ENCODE measurements at places on chromosomes 5 and 9.
A peak's percentile ranks its signal among the peaks of the same experiment; 100 is the strongest.

GRCh38 chr5:75482482-75482881 is 28.9 kb downstream of the CERT1 start:
- DNase-seq: no peak

GRCh38 chr5:88813244-88813643 is 69.7 kb downstream of the MEF2C start:
- DNase-seq: no peak

DNA sequence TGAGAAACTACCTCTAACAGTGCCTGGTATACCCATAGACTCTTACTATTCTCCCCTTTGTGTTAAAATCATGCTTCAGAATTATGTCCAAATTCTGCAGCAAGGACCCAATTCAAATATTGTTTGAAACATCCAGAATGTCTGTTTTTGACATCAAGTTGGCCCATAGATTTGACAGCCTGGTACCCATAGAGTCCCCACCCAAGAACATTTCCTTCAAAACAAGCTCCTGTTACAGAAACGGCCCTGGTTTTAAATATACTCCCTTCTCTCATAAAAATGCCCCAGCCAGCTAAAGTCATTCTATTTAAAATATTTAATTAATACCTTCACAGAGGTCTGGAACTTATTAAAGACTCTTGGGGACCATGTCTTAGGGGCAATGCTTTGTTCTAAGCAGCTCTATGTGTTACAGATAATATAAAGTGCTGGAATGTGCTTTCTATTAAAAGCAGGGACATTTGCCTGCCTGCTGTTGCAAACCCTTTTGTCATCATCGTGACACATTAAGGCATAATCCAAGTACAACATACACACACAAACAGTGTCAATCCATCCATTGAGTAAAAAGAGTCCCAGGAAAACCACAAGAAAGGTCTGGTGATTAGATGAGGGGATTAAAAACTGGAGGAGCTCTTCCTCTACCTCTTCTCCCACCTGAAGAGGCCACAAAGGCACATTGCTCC is 321.7 kb downstream of the MLLT3 start:
- no peak for DNase-seq

DNA sequence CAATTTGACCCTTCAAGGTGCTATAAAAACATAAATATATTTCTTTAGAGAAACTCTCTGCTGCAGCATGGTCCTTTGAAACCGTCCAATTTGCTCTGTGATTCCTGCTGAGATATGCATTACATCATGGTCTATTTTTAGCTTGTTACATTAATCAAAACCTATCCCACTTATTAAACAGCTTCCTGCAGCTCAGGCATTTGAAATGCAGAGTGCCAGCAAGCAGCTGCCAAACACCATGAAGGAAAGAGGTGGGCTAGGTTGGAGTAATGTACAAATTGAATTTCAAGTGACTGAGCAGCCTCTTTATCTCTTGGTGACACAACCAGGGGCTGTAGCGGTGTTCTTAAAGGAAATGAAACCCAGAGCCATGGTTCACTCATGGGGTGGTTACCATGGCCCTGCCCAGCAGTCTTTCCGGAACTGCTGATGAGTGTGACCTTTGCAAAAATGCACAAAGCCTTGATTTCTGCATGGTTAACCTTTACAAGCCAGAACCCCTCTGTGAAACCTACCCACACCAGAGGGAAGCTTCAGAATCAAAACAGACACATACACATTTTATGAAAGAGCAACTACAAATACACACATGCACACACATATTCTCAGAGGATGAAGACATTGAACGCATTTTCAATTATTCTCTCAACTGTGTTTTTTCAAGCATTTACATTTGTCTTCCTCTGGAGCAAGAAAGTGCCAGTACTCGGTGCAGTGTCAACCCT is 155.8 kb upstream of the ZNF608 start:
- DNase-seq: peak; percentile 35

GRCh38 chr5:173689737-173690360 is 73.4 kb upstream of the BOD1 start:
- DNase-seq: no peak

DNA sequence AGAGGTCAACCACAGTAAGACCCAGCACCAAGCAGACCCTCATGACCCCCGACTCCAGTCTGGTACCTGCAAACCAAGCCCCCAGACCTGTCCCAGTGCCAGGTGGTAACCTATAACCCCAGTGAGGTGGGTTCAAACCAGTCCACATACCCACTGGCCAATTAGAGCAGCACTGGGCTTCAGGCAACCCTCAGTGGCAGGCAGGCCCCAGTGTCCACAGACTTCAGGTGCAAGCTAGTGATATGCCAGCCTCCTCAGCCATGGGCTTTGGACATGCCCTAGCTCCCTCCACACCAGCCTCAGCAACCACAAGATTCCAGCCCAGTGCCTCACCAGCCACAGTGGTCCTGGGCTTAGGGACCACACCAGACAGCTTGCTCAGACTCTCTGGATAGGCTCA is 276.6 kb downstream of the DTWD2 start:
- no peak for DNase-seq

DNA sequence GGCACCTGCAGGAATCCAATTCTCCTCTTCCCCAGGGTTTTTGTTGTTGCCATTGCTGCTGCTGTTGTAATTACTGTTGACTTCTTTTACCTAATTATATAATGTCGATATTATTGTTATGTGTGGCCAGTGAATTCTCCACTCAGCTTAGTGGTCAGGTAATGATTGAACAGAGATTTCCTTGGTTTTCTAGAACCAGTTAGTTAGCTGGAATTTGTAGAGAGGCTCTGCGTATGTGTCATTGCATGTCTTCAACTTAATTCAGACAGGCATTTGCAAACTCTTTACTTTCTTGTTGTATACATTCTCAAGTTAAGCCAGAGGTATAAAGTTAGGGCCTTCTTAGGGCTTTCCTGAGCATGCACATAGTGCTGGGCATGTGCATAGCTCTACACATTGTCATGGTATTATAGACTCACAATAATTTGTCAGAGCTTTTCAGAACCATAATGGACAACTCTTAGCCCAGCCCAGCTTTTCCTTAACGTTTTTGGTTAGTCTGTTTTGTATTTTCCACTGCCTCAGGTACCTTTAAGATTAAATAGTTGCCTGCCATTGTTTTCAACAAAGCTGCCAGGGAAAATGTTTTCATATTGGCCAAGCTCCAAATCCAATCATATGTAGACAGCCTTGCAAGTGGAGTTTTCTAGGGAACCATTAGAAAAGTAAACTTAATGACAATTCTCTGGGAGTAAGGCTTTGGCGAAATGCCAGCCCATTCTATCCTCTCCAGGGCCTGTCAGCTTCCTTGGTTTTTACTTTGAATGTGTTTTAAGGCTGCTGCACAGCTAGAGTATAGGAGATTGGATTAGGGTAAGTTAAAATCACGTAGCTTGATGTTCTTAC is 68.1 kb downstream of the UBE2R2 start:
- peak; percentile 75 for DNase-seq

GRCh38 chr9:89766991-89767390 is 162.2 kb downstream of the GADD45G start:
- no peak for DNase-seq

GRCh38 chr5:152990649-152991048 is 499.8 kb upstream of the GRIA1 start:
- DNase-seq: no peak

DNA sequence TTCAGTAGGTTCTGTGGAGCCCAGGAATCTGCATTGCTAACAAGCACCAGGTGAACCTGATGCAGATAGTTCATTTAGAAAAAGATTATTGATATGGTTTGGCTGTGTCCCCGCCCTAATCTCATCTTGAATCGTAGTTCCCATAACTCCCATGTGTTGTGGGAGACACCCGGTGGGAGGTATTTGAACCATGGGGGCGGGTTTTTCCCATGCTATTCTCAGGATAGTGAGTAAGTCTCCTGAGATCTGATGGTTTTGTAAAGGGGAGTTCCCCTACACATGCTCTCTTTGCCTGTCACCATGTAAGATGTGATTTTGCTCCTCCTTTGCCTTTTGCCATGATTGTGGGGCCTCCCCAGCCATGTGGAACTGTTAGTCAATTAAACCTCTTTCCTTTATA is 212.0 kb downstream of the RAB3C start:
- no peak for DNase-seq

DNA sequence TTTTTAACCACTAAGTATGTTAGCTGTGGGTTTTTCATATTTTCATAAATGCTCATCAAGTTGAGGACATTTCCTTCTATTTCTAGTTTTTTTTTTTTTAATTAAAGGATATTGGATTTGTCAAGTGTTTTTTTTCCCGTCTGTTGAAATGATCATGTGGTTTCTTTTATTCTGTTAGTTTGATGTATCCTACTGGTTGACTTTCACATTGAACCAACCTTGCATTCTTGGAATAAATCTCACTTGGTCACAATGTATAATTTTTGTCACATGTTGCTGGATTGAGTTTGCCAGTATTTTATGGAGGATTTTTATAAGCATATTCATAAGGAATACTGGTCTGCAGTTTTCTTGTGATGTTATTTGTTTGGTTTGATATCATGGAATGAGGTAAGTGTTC is 12.4 kb downstream of the FAM200C start:
- no peak for DNase-seq

DNA sequence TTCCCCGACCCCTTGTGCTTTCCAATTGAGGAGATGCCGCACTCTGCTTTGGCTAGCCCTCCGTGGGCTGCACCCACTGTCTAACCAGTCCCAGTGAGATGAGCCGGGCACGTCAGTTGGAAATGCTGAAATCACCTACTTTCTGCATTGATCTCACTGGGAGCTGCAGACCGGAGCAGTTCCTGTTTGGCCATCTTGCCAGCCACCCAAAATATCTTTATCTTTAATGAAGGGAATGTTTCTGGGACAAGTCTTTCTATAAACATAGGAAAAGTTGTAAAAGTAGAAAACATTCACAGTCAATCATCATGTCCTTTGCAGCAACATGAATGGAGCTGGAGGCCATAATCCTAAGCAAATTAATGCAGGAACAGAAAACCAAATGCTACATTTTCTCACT is 147.6 kb downstream of the RPS23 start:
- no peak for DNase-seq

- DNase-seq: no peak
These were observed 269.2 kb downstream of the NR3C1 start for GRCh38 chr5:143134269-143134668.

- no peak for DNase-seq
These were observed 137.1 kb downstream of the ARL15 start for GRCh38 chr5:54173251-54173650.

DNA sequence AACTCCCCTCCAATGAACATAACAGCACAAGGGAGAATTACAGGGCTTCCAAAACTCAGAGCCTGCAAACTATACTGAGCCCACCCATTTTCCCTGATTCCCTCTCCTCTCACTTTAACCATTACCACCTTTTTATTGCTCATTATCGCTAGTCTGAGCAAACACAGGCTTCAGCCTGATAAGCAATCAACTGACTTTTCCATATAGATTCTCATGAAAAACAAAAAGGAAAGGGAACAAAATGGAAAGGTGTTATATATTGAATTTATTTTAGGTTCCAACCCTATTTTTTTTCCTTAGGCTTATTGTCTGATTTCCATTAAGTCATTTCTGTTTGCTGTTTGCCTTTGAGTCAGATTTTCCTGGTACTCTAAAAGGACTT is 27.9 kb downstream of the SEMA6A start:
- DNase-seq: no peak

DNA sequence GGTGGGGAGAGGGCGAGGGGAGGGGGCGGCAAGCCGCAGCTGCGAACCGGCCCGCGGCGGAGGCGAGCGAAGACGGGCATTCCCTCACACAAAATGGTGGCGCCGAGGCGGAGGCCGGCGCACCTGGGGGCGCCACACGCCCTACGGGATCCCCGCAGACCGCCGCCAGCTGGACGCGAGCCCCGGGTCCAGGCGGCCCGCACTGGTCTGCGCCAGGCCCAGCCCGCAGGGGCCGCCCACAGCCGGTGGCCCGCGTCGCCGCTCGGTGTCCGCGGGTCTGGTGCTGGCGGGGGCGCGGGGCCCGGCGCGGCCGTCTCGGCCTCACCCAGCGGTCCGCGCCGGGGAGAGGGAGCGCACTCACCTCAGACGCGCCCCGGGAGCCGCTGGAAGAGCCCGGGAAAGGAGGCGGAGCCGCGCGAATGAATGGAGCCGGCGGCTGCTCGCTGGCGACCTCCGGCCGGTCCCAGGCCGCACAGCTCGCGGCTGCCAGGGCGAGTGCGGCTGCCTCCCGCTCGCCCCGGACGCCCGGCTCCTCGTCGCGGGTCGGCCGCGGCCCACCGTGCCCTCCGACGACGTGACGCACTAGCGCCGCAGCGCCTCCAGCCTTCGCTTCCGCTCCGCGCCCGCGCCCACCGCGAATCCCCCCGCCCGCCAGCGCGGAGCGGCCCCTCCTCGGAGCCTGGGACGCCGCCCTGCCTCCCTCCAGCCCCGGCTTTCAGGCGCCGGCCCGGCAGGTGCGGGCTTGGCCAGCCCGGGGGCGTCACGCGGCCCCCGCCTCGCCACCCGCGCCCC is at the start of gene FAM169A:
FAM169A (minus strand) TSS at position 584 of the 792 bp plus-strand sequence. CDS start 24,711 bp downstream, outside the sequence.
- no peak for DNase-seq

DNA sequence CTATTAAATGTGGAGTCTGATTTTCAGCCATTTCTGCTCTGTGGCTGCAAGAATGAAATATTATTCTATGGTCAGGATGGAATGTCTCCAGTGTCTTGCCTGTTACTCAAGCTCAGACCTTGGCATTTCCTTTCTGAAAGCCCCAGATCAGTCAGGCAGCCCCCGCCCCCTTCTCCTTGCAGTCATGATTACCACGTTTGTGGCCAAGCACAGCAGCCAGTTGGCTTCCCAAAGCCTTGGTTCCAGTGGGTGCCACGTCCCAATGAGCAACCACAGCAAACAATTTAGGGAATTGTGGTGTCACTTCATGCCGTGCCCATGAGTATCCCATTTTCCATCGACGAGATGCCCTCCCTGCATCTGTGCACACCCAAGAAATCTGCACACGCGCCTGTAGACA is 9.7 kb upstream of the OBP2A start:
- DNase-seq: no peak

DNA sequence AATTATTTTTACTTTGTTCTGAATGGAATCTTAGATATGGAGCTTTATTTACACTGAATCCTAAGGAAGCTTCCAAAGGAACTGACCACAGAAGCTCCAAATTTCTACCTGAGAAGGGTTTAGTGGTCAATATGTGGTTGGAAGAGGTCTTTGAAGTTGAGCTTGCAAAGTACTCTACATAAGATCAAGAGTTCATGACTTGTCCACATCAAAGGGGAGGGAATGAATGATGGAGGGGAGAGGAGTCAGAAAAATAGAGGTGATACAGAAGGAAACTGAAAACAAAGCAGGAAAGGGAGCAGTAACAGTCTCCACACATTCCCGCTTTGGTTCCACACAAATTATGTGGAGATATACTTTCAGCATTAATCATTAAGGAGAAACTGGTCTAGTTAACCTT is 450.9 kb downstream of the HINT1 start:
- no peak for DNase-seq

DNA sequence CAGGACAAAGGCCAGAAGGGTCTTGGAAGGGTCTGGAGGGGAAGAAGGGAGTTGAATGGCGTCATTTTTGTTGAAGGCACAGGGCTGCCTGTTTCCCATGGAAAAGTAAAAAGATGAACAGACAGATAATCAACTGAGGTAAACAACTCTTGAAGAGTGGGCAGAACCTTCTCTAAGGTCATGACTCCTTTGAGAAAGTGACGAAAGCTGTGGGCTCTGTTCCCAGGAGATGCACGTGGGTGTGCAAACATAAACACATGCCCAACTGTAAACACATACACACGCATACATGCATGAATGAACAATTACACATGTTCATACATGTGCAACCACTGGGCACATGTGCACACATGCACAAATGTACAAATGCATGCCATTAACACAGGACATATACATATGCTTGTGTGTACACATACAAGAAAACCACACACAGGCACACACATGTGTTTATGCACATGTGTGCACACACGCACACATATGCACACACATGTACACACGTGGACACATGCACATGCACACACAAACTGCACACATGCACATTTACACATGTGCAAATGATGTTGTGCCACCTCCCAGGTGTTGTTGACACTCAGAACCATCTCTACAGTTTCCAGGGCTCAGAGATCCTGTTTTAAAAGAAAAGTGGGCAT is 143.3 kb downstream of the GADD45G start:
- DNase-seq: no peak
